GM19239 (cell line): ENCODE measurements at places on chromosomes 3 and 15.

DNA sequence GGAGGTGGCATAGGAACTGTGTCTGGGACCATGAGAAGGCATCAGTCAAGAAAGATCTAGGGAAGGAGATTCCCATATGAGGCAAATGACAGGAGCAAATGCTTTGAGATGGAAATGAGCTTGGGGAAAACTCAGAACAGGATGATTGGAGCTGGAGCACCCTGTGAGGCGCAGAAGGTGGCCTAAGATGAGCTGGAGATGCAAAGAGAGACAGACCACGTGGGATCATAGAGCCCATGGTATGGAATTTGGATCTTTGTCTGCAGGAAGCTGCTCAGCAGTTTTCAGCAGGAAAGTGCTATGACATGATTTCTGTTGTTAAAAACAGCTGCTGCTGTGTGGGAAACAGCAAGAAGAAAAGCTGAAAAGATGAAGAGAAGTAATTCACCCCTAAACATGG, 310.6 kb downstream of the MAGI1 start:
- no peak for DNase-seq

DNA sequence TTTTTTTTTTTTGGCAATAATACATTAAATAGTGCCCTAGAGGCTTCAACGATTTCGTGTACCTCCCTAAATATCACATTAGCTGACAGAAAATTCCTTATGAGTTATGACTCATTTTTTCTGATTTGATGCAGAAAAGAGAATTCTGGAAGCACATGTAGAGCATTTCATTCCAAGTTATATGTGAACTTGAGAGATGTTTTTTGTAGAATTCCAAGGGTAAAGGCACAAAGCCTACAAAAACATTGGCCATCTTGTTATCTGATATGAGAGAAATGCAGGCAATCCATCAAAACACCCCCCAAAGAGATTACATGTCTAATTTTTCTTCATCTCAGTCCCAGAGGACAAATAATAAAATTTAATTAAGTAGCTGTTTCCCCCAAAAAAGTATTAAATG, 6.7 kb upstream of the PFN2 start:
- no peak for DNase-seq

GRCh38 chr3:15403965-15404364, 23.4 kb downstream of the METTL6 start:
- no peak for DNase-seq

DNA sequence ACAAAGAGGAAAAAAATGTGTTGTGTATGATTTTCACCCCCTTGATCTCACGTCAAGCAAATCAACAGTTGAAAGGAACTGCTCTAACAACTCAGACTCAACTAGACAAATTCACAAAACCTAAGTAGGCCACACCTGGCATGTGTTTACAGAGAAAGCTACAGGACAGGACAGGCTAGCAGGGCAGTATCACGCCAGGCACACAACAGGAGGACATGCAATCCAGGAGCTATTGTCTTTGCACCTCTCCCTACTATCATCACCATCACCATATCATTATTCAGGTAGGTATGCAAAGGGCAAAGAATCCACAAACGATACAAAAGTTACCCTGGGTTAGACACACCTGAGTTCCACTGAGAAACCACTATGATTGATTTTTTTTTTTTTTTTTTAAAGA, 86.4 kb downstream of the TBL1XR1 start:
- no peak for DNase-seq

DNA sequence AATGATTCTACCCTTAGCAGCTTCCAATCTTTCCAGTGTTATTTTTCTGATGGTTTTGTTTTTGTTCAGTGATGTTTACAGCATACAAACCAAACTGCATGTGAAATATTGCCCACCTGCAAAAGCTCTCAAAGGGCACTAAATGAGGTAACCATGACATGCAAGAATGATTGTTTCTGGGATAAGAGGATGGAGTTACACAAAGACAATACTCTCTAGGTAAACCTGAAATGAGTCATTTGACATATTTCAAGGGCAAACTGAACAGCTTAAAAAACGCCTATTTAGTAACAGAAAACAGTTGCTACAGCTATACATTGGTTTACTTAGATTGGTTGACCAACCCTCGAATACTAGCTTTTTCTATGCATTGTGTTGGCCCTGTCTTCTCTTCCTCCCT, 481.7 kb downstream of the ZPLD1 start:
- no peak for DNase-seq

DNA sequence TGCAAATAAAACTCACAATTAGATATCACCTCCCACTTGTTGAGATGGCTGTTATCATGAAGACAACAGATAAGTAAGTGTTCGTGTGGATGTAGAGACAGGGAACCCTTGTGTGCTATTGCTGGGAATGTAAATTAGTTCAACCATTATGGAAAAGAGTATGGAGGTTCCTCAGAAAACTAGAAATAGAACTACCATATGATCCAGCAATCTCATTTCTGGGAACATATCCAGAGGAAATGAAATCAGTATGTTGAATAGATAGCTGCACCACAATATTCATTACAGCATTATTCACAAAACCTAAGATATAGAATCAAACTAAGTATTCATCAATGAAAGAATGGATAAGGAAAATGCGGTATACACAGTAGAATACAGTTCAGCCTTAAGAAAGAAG, 418.7 kb upstream of the CNTN6 start:
- DNase-seq, result no peak

- no peak for DNase-seq
Measured at GRCh38 chr15:35522061-35522460, 23.9 kb downstream of the DPH6 start.

DNA sequence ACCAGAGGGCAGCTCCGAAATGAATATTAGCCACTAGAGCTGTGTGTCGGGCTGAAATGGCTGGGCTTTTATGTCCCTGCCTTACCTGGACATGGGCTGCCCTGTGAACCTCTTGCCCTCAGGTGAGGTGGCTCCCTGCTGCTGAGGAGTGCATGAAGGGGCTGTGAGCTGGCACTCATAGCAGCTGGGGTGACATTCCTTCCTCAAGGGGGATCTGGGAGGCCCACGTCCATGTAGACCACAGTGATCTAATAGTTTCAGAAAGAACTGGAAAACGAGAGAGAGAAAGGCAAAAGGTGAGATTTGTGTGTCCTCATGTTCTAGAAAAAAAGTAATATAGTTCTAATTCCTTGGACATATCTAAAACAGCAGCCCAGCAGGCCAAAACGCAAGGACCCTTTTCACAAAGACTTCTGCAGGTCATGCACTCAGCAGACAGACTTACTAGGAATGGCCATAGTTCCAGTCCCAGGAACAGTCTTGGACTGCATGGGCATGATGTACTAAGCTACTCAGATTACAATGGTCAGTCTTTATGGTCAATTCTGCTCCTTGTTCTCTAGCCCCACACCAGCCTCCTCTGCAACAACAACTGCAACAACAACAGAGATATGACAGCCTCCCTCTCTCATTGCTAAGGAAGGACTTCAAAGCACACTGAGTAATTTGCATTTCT, 10.8 kb upstream of the SLC24A5 start:
- DNase-seq, result no peak

DNA sequence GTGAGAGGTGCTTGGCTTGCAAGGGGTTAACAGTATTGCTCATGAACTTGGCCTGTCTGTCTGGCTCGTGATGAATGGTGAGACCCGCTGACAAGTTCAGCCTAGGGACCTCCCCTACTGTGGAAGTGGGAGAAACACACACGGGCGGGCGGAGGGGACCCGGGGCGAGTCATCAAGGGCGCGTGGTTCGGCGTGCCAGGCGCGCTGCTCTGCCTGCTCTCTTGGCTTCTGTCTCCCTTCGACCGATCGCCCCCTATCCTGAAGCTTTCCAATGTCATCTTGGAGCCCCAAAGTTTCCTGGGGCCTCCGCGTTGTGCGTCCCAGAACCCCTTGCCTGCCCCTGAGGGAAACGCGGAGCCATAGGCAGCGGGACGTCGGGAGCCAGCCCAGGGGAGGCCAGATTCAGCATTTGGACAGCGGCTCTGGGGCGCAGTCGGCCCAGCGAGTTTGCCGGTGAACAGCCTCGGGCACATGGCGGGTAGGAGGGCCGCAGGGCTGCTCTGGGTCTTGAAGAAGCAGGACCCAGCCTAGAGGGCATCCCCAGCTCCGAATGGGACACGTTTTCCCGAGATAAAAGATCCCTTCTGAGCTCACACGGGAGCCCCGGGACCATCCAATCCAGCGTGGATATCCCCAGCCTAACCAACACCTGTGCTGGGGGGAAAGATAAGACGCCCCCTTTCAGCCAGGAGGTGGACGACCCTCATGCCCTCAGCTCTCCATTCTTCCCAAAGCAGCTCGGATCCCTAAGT, 27.0 kb upstream of the POLG start:
- peak; percentile 88 for DNase-seq

GRCh38 chr15:35697549-35698299, 151.8 kb upstream of the DPH6 start:
- no peak for DNase-seq

DNA sequence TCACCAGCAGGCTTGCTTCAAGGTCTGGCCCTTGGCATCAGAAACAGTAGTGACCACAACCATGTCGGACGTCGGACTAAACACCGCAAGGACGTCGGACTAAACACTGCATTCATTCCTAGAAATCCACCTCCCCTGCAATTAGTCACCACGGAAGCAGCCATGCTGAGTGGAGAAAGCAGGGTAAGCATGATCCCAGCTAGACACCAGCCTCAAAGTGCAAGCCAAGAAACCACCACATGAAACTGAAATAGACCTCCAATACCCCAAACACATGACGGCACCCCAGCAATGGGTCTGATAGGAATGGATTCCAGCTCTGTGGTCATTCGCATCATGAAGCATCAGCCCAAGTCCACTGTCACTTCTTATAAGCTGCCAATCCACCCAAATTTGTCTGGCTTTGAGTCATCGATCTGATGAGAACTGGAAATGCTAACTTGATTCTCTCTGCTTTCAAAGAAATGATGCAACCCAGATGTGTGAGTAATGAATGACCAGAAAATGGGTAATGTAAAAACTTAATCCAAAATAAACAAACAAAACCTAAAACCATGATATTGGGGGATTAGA, 348.3 kb upstream of the TMCO5A start:
- DNase-seq, result no peak

DNA sequence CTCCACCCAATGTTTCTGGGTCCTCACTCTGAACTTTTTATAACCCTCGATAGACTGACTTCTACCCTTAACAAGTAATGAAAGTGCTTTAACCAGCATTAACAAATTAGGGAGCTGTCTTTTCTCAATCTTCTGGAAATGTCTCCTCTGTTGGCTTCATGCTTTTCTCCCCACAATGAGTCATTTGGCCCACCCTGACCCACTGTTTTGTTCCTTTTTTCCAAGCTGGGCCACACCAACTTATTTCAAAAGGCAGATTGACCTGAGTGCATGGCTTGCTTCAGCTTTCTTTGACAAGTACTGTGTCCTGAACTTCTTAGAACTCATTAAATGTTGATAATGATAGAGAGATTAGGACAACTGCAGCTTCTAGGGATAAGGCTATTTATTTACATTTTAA, 199.6 kb upstream of the SEMA6D start:
- no peak for DNase-seq

- DNase-seq, result no peak
Measured at GRCh38 chr15:69910514-69910913, 187.2 kb downstream of the TLE3 start.
